H9 (cell line): ENCODE measurements at places on chromosomes 6 and 20.

GRCh38 chr20:39640147-39640546 is 678.0 kb downstream of the DHX35 start:
- no peak for DNase-seq

DNA sequence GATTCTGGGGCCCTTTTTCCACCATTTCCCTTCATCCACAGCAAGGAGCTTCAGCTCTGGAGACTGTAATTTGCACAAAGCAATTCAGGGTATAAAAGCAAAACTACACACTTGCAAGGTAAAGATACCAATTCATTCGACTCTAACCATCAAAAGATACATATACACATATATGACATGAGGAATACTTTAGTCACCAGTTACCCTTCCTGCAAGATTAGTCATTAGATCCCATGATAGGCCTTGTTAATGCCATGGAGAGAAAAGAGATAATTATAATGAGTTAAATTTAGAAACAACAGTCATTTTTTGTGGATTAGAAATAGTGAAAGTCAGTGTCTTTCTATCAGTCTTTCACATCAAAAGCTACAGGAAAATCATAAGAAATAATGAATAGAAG is 204.2 kb downstream of the KCNQ5 start:
- no peak for DNase-seq

DNA sequence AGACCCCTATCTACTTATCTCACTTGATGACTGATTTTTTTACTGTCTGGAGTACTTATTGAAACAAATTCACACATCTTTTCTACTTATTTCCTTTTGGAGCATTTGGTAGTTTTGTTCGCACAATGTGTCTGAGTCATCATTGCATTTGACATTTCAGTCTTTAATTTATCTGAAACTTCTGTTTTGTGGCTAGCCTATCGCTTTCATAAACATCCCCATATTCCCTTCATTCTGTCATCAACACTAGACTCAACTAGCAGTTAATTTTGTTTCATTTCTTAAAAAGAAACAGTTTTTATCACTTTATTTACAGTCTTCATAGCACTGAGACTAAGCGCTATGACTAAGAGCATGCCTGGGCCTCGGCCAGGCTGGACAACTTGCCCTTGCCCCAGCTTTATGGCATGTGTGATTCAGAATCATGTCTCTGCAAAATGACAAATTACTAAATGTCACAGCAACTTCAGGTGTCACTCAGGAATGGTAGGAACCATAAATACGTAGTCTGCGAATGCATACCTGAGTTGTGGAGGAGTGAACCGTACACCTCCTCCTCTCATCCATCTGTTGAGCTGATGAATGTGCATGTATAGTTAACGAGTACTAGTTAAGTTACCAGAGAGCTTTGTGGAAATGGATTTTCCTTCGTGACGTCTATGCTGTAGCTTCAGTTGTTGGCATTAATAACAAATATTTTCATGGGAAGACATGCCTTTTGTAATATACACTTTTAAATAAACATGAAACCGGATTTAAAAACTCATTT is 16.2 kb downstream of the L3MBTL3 start:
- DNase-seq, result no peak

DNA sequence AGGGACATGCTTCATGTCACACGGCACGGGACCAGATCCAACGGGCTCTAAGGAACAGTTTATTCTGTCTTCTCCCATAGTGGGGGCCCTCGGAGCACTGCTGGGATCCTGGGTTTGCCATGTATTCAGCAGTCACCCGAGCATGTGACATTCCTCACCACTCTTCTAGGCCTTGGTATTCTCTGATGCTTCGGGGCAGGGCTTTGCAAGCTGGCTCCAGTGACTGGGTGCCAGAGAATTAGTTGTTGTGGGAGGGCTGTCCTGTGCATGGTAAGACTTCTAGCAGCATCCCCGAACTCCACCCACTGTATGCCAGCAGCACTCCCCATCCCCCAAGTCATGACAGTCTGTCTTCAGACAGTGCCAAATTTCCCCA is 5.4 kb downstream of the CCN5 start:
- DNase-seq, result no peak

DNA sequence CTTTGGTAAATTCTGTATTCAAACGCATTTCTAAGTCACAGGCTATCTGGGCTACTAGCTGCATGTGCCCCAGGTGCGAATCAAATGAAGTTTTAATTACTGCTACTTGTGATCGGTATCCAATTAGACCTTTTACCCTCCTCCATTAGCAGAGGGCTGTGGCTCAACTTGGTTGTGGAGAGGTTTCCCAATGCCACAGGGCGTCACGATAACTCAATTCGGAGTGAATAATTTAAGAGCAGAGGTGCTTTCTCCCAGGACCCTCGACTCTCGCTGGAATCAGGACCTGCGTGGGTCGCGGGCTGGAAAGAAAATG is 640 bp downstream of the SAYSD1 start:
- no peak for DNase-seq
